ENCODE measurements at places on chromosomes 5 and 9. TPM values are rescaled to one million over a fixed set of nuclear protein-coding genes. Genes with fewer than 3 reads are reported as not detected.

LPAR1 gene
- not detected for total RNA-seq

OR13C5 gene
- not detected for total RNA-seq

DNA sequence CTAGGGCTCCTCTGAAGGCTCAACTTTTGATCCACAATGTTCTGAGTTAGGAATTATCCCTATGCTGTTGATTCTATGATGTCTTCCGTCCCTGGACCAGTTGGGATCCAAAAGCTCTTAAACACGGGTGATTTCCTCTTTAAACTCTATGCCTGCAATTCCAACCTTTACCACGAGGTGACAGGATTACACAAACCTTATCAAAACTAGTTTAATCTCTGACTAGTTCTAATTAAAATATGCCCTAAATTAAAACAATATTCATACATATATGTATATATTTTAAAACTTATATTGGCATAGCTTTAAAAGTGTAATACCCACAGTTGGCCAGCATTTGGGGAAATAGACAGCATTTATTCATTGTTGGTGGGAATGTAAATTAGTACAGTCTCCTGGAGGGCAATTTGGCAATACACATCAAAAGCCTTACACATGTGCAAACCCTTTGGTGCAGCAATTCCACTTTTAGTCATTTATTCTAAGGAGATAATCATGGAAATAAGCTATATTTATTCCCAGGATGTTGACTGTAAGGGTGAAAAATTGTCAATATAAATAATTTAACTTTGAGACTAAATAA is 51.6 kb upstream of the PHYKPL start:
- DNase-seq = no peak
- H3K4me1 ChIP-seq = peaks cover 4% of the 10 kb centered on the region
- no peaks in the 10 kb centered on the region for H3K27me3 ChIP-seq
- no peak overlapping the region for H3K4me3 ChIP-seq
- no peaks in the 10 kb centered on the region for H3K36me3 ChIP-seq
- no peak overlapping the region for H3K27ac ChIP-seq

DNA sequence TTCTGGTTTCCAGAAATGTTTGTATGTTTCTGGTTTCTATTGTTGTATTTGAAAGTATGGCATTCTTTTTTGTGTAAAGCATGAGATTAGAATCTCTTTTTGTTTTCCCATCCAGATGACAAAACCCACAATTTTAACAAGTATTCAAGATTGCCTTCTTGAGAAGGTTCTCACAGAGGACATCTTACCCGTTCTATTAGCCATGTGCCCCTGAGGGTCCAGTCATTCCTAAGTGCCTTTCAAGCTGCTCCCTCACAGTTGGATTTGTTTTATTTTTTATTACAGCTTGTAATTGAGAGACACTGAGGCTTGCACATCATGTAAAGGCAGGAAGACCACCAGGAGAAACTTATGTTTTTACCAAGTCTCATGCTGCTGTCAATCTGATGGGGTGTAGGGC is 19.3 kb upstream of the LOX start:
- no peaks in the 10 kb centered on the region for H3K4me1 ChIP-seq
- H3K27ac ChIP-seq = no peak overlapping the region
- H3K4me3 ChIP-seq = no peak overlapping the region
- no peak for DNase-seq
- no peaks in the 10 kb centered on the region for H3K27me3 ChIP-seq

DNA sequence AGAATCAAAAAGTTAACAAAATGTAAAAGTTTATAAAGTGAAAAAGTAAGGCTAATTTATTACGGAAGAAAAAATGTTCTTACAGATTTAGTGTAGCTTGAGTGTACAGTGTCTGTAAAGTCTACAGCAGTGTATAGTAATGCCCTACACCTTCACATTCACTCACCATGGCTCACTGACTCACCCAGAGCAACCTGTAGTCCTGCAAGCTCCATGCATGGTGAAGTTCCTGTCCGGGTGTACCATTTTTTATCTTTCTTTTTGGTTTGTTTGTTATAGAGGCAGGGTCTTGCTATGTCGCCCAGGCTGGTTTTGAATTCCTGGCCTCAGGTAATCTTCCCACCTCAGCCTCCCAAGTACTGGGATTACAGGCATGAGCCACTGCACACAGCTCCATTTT is 93.6 kb downstream of the MED27 start:
- peaks cover 2% of the 10 kb centered on the region for H3K36me3 ChIP-seq
- no peak overlapping the region for H3K27ac ChIP-seq
- H3K4me1 ChIP-seq = peaks cover 10% of the 10 kb centered on the region
- H3K27me3 ChIP-seq = no peaks in the 10 kb centered on the region

AGXT2 gene
- total RNA-seq = not detected

DNA sequence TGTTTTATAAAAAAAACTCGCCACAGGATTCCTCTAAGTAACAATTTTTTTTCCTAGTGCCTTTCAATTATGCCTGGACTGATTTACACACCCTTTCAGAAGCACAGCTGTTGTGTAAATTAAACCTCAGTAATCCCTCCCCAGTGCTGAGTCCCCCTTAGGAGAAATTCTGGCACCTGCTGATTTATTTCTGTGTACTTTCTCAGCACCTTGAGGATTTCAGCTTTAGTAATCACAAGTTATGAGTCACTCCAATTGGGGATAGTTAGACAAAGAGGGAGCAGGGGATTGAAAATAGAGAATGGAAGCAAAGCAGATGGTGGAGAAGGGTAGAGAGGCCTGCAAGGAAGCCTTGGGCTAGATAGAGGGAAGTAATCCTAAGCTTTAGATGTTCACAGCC is 171.7 kb downstream of the TTLL11 start:
- H3K36me3 ChIP-seq = no peaks in the 10 kb centered on the region
- DNase-seq = no peak
- no peaks in the 10 kb centered on the region for H3K27me3 ChIP-seq
- no peak overlapping the region for H3K4me3 ChIP-seq
- peaks cover 2% of the 10 kb centered on the region for H3K4me1 ChIP-seq
